ENCODE measurements at places on chromosomes 6 and 20.

- DNase-seq = no peak
These were observed 43.8 kb downstream of the ADAT2 start for GRCh38 chr6:143406673-143407072.

DNA sequence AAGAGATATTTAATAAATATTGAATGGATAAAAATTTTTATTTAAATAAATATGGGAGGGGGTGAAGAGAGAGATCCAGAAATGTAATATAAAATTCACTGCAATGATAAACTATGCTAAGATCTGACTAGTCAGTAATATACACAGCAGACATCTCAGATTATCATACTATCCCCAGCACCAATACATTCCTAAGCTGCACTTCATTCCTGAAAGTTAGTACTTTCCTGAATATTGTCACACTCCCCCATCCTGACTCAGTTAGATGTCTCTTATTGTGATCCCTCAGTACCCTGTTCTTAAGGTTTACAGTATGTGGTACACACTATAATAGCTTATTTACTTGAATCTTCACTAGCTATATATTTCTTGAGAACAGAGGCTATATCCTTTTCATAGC lies 88.3 kb upstream of the KCNQ5 start:
- no peak for DNase-seq

- DNase-seq = peak; percentile 73
These were observed 19.0 kb upstream of the MLN start for GRCh38 chr6:33822575-33823395.

DNA sequence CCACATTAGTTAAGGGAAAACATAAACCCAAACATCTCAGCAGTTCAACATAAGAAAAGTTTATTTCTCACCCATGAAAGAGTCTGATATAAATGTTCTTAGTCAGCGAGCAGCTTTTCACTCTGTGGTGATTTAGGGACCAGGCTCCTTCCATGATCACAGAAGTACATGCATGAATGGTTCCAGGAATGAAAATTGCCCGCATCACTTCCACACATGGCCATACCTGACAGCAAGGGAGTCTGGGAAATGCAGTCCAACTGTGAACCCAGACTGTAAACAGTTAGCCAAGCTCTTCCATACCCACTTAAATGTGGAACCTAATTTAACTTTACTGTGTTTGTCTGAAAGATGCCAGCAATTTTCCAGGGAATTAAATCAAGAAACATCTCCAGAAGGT lies 353.9 kb downstream of the HACE1 start:
- no peak for DNase-seq

DNA sequence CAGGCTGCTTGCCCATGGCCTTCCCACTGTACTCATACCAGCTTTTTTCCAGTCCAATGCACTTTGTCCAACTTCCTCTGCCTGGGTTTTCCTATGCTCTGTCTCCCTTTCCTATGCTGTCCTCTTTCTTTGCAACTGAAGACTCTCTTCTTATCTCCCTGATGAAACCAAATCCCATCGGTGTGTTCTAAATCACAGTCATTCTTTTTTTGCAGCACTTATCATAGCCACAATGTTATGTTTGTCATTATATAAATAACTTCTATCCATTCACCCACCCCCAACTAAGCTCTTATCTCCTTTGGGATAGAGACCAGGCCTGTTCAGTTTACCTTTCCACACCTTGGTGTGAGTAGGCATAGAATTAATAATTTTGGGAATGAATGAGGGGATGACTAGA lies 121.0 kb downstream of the GPX5 start:
- no peak for DNase-seq

GRCh38 chr6:162053084-162053483 lies 674.5 kb downstream of the PRKN start:
- DNase-seq = peak; percentile 8

DNA sequence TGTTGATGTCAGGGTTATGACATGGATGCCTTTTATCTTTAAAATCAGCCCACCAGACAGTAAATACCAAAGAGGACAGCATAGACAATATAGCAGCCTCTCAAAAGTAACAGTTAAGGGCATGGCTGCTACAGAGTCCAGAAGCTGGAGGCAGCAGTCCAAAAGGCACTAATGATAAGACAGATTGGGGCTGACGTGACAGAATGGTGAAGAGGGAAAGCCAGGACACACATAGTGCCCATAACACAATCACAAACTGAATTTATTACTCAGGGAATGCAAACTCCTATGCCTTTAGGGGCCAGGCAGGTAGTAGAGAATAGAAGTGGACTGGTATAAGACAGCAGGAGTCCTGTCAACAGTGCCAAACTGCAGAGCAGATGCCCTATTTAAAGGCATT lies 40.7 kb downstream of the TP53INP2 start:
- DNase-seq = no peak

All from NCI-H524 (cell line).